Activated CD4-positive, CD25-positive, alpha-beta regulatory T cell treated with anti-CD3 and anti-CD28 coated beads, Interleukin-2, amount 50 U/mL, for 16 hours (primary cell): ENCODE measurements at places on chromosomes 4 and X.

GRCh38 chrX:113959912-113960626, 623.8 kb upstream of the HTR2C start:
- no peak for DNase-seq

GRCh38 chr4:166077782-166078181, 204.7 kb downstream of the TLL1 start:
- no peak for DNase-seq

- DNase-seq, result no peak
Measured at GRCh38 chr4:150855981-150856510, 159.0 kb downstream of the LRBA start.

DNA sequence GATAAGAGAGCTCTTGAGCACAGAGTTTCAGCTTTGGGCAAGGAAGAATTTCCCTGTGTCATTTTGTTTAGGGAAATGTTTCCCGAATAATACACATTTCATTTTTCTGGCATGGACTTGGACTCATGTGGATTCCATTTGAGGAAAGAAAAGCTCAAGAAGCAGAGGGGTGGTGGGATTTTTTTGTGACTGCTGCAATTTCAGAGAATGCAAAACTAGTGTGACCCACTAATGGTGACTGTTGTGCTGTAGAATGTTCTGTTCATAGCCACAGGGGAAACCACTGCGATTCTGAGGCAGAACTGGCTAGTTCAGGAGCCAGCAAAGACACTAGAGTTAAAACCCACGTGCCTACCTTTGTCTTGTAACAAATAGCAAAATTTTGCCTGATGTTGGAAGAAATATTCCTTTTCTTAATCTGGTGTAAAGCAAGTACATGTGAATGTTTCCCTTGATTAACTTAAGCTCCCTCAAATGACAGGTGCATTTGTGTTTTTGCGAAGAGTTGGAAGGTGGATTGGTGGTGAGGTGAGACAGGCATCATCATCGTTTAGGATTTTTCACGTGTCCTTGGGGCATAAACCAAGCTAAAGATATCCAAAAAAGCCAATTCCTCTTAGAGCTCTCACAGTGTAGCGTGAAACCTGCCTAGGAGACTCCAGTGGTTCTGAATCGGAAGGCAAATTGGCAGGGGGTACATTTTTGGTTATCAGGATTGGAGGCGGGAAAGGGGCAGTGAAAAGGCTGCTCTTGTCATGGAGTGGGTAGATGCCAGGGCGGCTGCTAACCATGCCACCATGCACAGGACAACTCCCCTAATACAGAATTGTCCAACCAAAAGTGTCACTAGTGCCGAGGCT, 38.0 kb upstream of the FAM9C start:
- no peak for DNase-seq

- DNase-seq, result peak; percentile 21
Measured at GRCh38 chrX:111098874-111099273, 2.9 kb downstream of the PAK3 start.

- DNase-seq, result no peak
Measured at GRCh38 chr4:19776021-19776459, 475.7 kb upstream of the SLIT2 start.

GRCh38 chr4:128310266-128310697, 22.7 kb upstream of the PGRMC2 start:
- no peak for DNase-seq

DNA sequence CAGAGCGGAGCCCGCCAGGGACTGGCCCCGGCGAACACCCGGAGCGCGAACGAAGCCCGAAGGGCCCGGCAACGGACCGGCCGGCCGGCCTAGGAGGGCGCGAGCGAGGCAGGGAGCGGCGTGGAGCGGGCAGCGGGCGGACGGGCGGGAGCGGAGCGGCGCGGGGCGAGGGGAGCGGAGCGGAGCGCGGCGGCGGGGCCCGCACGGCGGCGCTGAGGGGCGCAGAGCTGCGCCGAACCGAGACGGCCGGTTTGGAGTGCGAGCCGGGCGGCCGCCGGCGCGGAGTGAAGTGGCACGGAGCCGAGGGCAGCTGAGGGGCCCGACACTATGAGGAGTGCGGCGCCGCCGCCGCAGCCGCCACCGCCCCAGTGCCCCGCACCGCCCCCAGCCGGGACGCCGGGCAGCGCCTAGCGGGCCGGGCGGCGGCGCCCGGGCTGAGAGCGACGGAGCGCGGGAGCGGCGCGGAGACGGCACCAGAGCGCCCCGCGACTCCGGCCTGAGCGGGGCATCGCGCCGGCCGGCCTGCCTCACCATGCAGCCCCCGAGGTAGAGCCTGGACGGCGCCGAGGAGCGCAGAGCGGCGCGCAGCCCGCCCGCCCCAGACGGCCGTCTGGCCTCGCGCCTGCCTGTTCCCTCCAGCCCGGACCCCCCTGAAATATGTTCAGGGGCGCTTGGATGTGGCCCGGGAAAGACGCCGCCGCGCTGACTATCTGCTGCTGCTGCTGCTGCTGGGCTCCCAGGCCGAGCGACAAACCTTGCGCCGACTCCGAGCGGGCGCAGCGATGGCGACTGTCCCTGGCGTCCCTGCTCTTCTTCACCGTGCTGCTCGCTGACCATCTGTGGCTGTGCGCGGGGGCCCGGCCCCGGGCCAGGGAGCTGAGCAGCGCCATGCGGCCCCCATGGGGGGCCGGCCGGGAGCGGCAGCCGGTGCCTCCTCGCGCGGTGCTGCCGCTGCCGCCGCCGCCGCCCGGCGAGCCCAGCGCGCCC, 793 bp downstream of the NALF2 start:
- DNase-seq, result no peak

DNA sequence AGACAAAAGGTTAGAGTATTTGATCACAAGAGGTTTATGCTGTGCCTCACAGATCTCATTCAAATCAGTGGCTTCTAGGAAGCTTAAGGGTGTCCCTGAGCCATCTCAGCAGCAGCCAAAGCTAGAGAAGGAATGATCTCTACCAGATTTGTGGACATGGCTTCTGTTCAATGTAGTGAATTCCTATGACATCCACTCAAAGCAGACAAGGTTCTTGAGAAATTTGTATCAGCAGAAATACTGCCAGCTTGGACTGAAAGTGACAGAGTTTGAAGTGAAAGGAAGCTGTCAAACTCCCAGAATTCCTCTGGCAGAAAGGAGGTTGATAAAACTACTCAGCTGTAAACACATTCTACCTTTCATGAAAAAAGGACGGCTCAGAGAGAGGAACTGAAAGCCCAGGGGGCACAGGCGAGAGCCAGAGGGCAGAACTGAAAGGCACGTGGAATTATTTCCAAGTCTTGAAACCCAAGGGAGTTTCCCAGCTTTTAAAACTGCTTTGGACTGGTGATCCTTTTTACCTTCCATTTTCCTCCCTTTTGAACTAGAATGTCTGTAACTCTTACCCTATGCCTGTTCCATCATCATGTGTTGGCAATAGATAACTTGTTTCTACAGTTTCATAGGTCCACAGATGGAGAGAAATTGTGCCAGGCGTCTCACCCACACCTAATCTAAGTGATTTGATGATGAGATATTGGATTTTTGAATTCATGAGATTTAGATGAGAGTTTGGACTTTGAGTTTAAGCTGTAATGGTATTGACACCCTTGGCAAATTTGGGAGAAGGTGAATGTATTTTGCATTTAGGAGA, 14.5 kb upstream of the MED14 start:
- no peak for DNase-seq

DNA sequence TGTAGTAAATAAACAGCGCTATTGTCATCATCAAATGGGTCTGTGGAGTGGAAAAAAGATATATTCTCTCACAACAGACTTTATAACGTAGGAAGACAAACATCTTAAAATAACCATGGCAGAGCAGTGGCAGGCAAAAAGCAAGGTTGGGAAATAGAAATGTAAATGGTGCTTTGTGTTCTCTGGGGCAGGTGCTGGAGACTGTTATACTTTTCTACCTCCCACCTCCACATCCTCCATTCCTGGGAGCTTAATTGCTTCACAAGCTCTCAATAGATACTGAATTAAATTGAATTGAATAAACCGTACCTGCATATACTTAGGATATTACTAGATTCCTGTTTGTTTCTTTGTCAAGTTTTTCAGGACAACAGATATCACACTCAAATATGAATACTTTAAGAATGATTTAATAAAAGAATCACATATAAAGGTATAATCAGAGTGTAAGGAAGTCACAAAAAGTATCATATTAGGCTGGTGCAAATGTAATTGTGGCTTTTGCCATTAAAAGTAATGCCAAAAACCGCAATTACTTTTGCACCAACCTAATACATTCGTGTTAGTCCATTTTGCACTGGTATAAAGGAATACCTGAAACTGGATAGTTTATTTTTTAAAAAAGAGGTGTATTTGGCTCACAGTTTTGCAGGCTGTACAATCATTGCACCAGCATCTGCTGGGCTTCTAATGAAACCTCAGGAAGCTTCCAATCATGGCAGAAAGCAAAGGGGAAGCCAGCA, 367.3 kb downstream of the GRIA2 start:
- DNase-seq, result no peak

DNA sequence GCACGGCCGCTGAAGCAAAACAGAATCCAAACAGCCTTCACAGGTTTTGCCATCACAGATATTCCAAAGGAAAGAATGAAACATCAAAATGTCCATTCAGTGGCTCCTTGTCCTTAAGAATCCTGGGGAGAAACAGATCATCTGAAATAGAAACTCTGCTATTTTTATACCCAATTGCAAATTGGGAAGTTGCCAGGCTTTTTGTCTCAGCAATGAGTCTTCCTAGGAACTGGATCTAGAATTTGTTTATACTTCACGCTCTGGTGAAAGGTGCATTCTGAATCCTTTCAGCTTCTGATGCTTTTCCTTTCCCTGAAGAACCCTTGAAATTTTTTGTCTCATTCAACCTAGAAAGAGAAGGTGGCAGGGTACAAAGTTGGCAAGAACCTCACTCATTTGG, 218.9 kb downstream of the FBXW7 start:
- DNase-seq, result no peak

DNA sequence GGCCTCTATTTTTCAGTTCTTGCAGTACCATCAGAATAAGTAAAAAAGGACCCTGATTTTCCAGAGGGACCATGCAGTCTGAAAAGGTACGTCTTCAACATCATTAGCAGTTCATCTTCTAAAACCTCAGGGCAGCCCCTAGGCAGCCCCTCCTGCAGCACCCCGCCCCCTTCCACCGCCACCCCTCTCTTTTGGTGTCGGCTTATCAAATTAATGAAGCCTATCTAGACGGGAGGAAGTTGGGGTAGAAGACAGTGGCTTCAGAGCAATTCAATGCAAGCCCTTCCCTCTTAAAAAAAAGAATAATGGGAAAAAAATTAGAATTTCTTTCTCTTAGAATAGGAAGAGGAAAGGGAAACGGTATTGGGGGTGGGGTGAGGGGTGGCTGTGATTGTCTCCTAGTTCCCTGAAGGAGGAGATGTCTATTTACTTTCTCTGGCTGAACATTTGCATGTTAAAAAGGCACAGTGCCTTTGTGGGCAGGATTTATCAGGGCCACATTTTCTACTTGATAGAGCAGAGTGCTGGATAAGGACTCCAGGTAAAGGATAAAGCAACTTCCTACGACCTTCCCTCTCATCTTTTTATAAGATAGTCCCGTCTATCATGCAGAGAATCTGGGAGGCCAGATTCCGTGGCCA, 159.4 kb downstream of the MGST2 start:
- DNase-seq, result no peak

DNA sequence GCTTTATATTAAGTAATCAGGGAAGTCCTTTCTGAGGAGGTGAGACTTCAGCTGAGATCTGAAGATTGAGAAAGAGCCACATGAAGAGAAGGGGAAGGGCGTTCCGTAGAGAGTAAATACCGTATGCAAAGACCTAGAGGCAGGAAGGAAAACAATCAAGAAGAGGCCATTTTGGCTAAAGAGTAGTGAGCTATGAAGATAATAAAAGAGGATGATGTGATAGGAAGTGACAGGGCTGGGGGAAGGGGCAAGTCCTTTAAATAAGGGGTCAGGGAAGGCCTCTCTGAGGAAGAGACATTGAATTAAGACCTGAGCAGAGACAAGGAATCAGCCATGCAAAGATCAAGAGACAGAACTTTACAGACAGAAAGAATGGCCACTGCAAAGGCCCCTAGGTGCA, 86.2 kb downstream of the ZIC3 start:
- DNase-seq, result no peak

- DNase-seq, result no peak
Measured at GRCh38 chrX:20414762-20415445, 148.2 kb upstream of the RPS6KA3 start.

DNA sequence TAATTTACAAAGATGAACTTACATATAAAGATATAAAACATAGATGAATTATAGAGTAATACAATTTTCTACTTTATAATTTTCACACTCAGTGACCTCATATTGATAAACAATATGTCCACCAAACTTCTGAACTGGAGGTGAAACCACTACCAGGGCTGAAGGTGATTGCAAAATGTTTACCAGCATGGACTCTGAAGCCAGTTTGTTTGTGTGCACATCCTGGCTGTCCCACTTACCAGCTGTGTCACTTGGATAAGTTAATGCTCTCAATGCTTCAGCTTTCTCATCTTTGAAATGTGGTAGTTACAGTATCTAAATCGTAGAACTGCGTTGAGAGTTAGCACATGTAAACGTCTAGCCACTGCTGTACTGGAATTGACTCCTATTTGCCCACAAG, 392.6 kb downstream of the HNRNPD start:
- no peak for DNase-seq

DNA sequence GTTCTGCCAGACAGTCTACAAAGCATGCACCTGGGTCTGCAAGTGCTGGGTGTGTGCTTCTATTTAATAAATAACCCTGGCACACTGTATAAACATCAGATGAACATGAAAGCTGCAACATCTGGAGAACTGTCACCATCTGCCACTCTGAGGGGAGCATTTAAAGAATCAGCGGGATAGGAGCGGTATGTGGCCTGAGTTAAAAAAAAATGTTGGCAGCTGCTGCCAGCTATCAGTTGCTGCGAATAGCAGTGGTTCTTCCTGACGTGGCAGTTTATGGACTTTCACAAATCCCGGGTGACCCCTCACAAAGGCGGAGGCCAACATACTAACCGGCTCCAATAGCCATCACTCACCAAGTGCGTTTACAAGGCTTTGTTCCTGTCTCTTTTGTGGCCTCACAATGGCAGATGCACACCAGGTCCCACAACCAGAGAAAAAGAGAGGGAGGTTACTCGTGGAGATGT, 95.1 kb downstream of the RASL11B start:
- no peak for DNase-seq

DNA sequence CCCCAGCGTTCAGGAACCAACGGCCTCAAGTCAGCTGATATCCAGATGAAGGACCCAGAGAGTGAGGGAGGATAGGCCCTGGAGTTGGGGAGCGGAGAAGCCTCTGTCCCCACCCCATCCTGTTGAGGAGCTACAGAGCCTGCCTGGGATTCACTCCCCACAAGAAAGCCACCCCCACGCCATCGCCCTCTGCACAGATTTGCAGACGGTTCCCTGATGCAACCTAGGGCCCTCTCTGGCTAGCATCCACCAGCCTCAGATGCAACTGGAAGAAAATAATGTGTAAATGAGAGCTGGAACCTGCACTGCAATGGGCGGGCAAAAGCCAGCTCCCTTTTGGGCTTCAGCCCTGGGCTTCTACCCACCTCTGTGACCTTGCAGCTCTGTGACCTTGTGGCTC, 185.6 kb downstream of the BCOR start:
- no peak for DNase-seq

DNA sequence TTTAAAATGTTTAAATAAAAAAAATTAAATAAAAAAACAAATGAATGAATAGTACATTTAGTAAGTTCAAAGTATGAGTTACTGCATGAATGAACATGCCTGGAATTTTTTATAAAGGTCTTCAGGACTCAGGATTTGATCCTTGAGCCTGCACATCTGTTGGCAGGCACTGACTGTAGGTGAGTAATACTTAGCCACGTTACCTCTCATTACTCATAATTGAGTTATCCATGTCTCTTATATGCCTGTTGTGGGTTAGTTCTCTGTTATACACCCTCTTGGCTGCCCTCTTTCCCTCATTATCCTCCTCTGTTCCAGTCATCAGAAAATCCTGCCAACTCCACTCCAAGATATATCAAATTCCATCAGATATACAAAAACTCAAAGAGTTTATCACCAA, 276.0 kb downstream of the FBXW7 start:
- DNase-seq, result no peak
